Gastroesophageal sphincter (tissue), 4 donors: ENCODE measurements at places on chromosomes 4 and X.

DNA sequence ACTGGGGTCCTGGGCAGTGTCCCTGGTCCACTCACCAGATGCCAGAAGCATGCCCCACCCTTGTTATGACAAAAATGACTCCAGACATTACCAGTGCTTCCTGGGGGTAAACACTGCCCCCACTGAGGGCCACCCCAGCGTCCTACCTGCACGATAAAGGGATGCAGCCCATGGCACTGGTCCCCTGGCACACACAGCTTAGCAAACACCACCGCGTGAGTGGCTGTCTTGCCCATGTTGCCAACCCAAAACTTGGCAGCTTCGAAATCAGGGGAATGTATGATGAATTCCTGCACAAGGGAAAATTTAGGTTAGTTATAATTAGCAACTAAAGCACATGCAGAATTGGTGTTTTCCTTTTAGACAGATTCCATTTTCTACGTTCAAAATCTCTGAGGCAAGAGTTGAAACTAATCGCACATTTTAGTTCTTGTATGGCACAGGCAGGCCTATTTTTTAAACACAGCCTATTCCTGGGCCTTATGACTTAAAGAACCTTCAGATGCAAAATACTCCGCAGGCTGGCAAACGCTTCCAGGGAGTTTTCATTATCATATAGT, 30.4 kb downstream of the ACOX3 start:
- no peaks in the 10 kb centered on the region for H3K36me3 ChIP-seq
- H3K4me1 ChIP-seq: no peaks in the 10 kb centered on the region
- no peak overlapping the region for H3K4me3 ChIP-seq

DNA sequence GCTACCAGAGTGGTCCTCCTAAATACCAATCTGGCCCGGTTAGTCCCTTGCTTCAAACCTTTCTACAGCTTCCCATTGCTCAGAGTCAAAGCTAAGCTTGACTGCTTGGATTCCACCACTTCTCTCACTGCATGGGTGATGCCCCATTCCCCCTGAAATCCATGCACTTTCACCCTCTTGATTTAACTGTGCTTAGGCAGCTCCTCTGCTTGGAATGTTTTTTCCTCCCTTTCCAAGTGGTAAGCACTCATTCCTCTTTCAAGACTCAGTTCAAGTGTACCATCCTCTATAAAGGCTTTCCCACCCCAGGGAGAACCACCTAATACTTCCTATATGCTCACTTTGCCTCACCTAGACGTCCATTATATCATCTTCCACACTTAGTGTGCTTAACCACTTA, 49.1 kb downstream of the SMC1A start:
- H3K27ac ChIP-seq: no peak overlapping the region
- no peaks in the 10 kb centered on the region for H3K4me1 ChIP-seq
- no peaks in the 10 kb centered on the region for H3K36me3 ChIP-seq

DNA sequence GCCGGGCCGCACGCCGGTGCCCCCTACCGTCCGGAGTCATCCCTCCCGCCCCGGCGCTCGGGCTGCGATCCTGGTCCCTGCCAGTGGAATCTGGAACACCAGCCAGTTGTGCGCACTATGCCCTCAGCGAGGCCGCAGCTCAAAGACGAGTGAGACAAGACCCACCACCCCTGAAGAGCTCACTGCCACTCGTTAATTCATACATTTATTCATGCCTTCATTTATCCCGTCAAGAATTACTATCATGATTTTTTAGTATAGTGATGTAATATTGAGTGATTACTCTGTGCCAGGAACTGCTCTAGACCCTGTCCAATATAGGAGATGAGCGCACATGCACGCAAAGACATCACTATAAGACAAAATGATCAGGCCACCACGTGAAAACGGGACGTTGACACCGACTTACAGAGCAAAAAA, 247 bp upstream of the PPA2 start:
- H3K27me3 ChIP-seq: no peaks in the 10 kb centered on the region
- peak; percentile 95 for ATAC-seq
- no peaks in the 10 kb centered on the region for H3K36me3 ChIP-seq
- H3K27ac ChIP-seq: peak overlapping the region; percentile 99

- H3K4me1 ChIP-seq: no peaks in the 10 kb centered on the region
- H3K27me3 ChIP-seq: no peaks in the 10 kb centered on the region
- no peak overlapping the region for H3K4me3 ChIP-seq
- no peaks in the 10 kb centered on the region for H3K36me3 ChIP-seq
- no peak for ATAC-seq
Observed at GRCh38 chr4:172357006-172357540, 543.9 kb downstream of the GALNTL6 start.

DNA sequence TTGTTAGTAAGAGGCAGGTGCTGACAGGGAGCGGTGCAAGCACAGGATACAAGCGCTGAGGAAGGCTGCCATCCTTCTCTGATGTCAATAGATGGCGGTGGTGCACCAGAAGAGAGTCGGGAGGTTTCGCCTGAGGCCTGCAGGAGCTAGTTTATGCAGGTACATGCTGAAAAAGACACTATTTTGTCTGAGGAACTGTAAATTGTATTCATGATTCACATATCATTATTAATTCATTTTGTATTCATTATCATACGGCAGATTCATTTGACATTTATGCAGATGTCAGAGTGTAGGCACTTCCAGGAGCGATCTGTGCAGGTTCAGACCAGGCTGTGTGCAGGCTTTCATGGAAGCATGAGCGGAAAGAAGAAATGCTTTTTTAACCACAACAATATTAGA, 824.0 kb downstream of the STIM2 start:
- no peak overlapping the region for H3K27ac ChIP-seq
- peaks cover 4% of the 10 kb centered on the region for H3K27me3 ChIP-seq
- ATAC-seq: no peak
- no peaks in the 10 kb centered on the region for H3K4me1 ChIP-seq
- H3K4me3 ChIP-seq: no peak overlapping the region

GRCh38 chrX:68332201-68332731, 101.0 kb downstream of the OPHN1 start:
- no peaks in the 10 kb centered on the region for H3K4me1 ChIP-seq
- no peaks in the 10 kb centered on the region for H3K27me3 ChIP-seq
- H3K4me3 ChIP-seq: no peak overlapping the region
- ATAC-seq: no peak
- no peak overlapping the region for H3K27ac ChIP-seq

DNA sequence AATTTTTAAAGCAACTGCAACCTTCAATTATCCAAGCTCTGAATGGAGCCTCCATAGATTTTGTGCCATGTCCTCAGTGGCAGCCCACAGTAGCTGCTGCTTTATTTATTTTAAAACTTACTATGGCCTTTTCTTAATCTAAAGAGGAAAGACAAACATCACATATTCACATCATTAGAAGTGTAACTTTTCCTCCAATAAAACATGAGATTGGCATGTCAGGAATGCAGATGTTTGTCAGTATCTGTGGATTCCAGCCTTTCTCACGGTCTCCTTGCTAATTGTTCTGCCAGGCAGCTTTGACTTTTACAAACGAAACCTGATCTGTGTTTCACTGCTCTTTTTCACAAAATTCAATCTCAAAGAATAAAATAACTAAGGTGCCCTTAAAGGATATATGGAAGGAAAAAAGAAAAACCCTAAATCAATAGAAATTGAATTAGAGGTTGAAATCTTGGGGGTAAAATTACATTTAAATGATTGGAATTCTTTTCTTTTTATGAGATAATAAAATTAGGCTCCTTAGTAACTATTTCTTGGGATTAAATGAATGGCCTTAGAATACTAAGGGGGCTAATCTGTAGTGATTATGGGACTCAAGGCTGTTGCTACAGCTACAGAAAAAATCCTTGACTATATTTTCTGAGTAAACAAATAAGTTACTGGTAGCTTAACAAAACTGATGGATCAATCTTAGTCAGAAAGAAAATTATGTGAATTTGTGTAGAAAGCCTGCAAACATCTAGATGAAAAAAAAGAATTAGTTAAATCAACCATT, 151.3 kb downstream of the RTL9 start:
- H3K27me3 ChIP-seq: no peaks in the 10 kb centered on the region
- H3K36me3 ChIP-seq: no peaks in the 10 kb centered on the region
- no peak for ATAC-seq
- no peak overlapping the region for H3K27ac ChIP-seq

DNA sequence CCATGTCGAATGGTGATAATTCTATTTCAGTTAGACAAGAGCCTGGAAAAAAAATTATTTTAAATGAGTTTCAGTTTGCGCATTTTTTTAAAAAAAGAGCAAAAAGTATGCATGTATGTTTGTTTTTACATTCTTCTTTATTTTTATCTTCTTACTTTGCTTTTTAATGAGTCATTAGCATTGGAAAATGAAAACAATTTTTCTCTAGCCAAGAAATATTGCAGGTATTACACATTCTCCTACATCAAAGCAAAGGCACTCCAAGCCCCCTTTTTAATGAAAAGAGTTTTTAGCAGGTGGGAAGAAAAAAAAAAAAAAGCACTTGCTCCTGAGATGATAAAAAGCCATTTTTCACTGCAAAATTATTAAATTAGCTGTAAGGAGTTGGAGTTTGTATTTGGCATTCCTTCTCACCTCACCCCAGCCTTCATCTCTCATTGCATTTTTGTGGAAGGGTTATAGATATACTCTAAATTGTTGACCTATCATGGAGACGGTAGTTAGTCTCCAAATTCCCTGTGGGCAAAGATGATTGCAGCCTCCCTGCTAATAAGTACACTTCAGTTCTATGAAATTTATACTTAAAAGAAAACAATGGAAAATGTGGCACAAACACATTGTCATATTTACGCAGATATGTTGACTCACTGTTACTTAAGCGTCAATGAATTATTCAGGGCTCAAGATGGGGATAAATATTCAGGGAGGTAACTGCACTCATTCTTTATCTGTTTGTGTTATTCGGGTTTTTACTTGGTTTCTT, 43.8 kb downstream of the PALLD start:
- H3K4me1 ChIP-seq: no peaks in the 10 kb centered on the region
- H3K27ac ChIP-seq: no peak overlapping the region
- H3K36me3 ChIP-seq: no peaks in the 10 kb centered on the region

DNA sequence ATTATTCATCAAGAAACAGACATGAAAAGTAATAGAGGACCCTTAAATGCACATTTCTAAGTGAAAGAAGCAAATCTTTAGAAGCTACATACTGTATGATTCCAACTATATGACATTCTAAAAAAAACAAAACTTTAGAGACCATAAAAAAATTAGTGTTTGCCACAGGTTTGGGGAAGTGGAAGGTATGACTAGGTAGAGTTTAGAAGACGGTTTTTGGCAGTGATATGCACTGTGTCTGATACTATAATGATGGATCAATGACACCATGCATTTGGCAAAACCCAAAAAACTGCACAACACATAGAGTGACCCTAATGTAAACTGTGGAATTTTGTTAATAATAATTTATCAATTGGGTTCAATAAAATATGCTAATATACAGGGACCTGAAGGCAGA, 54.5 kb downstream of the LCORL start:
- H3K4me1 ChIP-seq: no peaks in the 10 kb centered on the region
- H3K4me3 ChIP-seq: no peak overlapping the region
- H3K27me3 ChIP-seq: no peaks in the 10 kb centered on the region
- no peaks in the 10 kb centered on the region for H3K36me3 ChIP-seq
- H3K27ac ChIP-seq: no peak overlapping the region
- no peak for ATAC-seq

DNA sequence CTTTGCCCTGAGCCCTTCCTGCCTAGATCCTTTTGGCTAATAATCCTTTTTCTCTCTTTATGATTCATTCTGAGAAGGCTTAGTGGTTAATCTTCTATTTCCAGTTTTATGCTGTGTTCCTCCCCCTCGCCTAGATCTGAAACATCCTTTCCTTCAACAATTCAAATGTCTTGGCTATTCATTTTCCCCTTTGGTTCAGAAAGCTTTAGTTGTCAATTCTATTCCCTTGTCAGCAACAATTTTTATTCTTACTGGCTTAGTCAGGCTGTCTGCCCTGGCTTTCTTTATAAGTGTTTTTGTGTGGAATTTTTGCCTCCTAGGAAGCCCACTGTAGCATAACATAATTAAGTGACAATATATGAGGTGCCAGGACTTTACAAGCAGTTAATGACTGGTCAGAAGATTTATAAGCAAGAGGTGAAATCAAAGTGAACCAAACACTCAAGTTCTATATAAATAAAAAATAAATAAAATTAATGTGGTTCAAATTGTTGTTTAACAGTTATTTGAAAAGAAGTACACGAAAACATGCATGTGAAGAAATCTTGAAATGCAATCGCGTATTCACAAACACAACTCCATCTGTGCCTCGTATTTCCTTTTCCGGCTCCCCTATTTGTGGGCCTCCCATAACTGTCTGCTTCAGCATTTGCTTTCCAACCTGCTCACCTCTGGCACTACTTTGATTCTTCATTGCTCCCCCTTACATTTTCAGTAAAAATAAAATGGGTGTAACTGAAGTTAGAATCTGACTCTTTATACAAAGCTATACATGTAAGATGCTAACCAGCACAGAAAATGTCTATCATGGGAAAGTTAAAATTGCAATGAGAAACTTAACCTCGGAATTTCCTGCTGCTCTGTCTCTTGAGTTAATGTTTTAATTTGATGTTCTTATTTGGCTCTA, 235.4 kb downstream of the SPRY1 start:
- no peaks in the 10 kb centered on the region for H3K36me3 ChIP-seq
- no peak for ATAC-seq
- no peak overlapping the region for H3K27ac ChIP-seq
- no peaks in the 10 kb centered on the region for H3K4me1 ChIP-seq

GRCh38 chrX:10685923-10686595, 65.7 kb upstream of the MID1 start:
- H3K36me3 ChIP-seq: no peaks in the 10 kb centered on the region
- H3K27me3 ChIP-seq: no peaks in the 10 kb centered on the region
- H3K27ac ChIP-seq: no peak overlapping the region
- ATAC-seq: no peak
- H3K4me1 ChIP-seq: no peaks in the 10 kb centered on the region

DNA sequence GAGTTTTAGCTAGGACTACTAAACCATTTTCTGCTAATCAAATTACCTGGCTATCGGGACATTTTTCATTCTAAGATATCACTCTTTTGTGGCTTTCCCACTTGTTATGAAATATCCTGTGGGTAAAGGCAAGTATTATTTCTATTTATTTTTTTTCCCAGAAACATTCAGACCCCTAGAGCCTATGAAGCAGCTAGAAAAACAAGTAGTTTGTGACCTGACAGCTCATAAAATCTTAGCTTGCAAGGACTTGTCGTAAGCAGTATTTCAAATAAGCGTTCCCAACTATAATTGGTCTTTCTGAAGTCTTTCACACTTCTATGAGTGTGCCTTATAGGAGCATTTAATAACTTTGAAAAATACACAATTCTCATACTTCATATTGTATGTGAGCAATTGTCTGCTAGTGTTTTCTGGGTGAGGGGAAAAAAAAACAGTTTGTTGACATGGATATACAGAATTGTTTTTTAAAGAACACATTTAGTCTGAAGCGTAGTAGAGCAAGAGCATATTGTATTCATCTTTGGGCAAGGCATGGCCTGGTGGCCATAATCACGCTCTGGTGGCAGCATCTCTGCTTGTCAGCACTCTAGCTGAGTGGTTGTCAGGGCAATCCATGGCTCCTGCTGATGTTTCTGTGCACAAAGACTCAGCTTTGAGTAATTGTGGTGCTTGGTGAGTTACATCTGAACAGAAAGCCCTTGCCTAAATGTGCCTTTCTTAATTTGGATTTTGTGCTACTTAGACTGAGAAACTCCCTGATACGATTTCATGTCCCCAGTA, 2.6 kb downstream of the MCUB start:
- H3K4me3 ChIP-seq: no peak overlapping the region
- no peak overlapping the region for H3K27ac ChIP-seq
- H3K36me3 ChIP-seq: no peaks in the 10 kb centered on the region
- no peaks in the 10 kb centered on the region for H3K4me1 ChIP-seq
- no peak for ATAC-seq
